ENCODE measurements at places on chromosomes 6 and 20.

DNA sequence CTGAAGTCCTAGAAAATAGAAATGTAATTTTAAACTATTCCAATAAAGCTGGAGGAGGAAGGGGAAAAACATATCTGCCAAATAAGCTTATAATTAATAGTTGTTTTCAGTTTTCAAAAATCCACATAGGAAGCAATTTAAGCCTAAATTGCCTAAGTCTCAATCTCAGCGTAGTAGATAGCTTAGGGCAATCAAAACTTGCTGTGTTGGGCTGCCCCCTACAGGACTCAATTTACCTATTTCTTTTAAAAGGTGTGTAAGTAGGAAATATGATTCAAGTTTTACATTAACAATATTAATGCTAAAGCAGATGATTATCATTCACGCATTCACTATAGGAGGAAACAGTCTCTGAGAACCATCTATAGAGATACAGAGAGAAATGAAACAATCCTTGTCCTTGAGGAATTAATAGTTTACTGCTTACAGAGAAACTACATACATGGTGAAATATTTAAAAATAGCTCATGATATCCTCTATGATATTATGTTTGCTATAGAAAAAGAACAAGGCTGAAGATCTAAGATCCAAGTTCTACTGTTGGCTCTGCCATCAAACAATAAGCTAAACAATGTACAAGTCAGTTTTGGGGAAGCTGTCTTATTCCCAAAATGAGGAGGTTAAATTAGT lies 102.1 kb downstream of the ATG5 start:
- DNase-seq, result peak; percentile 39

DNA sequence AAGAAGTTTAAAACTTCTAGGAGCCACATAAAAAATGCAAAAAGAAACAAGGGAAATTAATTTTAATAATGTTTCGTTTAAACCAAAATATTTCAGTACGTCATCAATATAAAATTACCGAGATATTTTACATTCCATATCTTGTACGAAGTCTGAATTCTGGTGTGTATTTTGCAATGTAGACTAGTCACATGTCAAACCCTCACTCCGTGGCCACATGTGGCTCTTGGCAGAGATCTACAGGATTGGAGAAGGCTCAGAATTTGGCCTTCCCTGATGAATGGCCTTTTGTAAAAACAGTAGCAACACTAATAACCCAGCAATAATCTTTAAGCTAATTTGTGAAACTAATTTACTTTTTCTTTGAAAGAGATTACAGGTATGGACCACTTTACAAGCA lies 217.1 kb downstream of the PRL start:
- DNase-seq, result peak; percentile 86

GRCh38 chr6:163596174-163596573 lies 181.7 kb downstream of the QKI start:
- no peak for DNase-seq

DNA sequence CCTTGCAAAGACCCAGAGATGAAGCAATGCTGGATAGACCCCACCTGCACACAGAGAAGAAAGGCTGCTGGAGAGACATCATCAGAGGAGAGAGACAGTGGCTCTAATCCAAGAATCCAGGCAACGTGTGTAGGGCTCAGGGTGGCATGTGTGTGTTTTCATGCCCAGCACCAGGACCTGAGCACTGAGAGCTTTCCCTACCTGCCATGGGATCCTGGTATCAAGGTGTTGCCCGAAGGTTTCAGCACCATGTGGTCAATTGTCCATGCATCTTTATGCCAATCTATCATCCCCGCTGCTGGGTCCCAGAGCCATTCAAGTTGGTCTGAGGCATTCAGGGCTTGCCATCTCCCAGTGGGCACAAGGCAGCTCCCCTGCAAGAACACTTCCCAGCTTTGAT lies 7.5 kb upstream of the CD93 start:
- DNase-seq, result no peak

- DNase-seq, result no peak
Observed at GRCh38 chr6:148199584-148199983, 143.1 kb upstream of the SASH1 start.

Data from AG20443 (cell line).